LHCN-M2 (cell line): ENCODE measurements at places on chromosomes 1 and 21.

GRCh38 chr1:205440476-205441317 lies 15.1 kb downstream of the BLACAT1 start:
- DNase-seq = no peak

DNA sequence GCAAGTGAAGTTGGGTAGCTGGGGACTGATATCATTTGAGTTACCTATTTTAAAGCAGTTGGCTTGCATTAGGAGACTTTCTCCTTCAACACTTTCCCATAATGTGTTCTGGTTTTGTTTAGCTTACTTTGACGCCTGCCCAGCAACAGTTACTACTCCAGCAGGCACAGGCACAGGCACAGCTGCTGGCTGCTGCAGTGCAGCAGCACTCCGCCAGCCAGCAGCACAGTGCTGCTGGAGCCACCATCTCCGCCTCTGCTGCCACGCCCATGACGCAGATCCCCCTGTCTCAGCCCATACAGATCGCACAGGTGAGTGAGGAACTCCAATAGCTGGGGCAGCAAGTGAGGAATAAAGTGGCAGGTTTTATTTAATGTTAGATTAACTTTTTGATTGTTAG lies 144.3 kb downstream of the CD247 start:
- no peak for DNase-seq

DNA sequence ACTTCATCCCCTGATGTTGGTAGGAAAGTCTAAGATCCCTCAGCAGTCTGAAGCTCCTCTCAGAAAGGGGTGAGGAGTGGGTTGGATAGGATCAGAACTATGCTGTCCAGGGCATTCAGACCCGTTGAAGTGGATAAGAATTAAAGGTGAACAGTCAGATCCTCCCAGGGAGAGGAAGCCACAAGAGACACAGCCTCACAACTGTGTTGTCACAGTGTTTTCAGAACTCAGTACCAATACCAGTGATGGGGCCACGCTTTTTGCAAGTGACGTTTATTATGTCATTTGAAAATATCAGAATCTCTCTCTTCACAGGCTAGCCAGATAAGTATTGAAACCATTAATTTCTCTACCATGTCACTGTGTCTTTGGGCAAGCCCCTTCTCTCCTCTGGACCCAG lies 15.4 kb upstream of the EPS15 start:
- DNase-seq = no peak

DNA sequence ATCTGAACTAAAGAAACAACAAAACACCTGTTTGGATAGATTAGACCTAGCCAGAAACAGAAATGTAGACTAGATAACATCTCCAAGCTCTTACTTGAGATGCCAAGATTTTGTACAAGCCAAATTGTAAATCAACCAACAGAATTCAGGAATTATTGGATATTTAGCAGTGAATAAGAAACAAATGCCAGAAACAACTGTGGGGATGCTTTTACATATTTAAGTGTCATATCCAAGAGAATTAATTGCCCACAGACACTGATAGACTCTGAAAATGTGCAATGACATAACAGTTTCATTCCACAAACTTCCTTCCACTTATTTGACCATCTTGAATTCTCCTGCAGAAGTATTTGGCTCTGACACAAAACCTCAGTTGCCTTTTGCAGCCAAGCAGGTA lies 92.3 kb downstream of the SGIP1 start:
- DNase-seq = no peak

- DNase-seq = no peak
These were observed 32.5 kb downstream of the WNT3A start for GRCh38 chr1:228039006-228039903.

- DNase-seq = no peak
These were observed 44.8 kb upstream of the KIAA0040 start for GRCh38 chr1:175237389-175237788.

DNA sequence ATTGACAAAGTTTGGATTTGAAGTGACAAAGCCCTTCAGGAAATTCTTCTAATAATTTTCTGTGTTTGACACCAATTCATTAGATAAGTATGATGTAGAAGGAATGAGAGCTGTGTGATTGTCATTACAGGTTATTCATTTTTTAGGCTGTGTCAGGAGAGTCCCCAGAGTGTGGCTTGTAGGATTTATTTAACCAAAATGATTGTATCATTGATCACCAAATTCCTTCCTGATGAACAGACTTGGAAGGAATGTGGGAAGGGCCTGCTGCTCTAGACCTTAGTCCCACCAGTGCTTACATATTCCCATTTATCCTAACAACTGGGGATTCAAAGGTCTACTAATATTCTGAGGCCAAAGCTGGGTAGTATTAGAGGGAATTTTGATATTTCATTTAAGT lies 383.3 kb upstream of the KAZN start:
- no peak for DNase-seq

- DNase-seq = no peak
These were observed 65.3 kb downstream of the SRSF11 start for GRCh38 chr1:70286453-70286852.

DNA sequence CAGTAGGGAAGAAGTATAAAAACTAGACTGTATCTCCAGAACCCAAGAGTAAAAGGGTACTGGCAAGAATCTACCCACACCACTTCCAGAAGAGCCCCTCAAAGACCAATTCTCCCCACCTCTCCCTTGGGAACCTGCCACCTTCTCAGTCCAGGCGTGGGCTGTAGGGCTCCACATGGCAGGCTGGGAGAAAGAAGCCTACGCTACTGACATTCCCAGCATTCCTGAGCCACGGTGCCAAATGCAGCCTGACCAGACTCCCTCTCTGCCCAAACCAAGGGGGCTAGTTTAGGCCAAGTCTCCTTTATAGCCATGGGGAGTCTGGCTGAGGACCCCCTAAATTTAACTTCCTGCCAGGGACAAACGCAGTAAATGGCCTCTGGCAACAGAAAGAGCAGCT lies 2.0 kb downstream of the UBE2Q1 start:
- DNase-seq = no peak

- DNase-seq = no peak
These were observed 1.1 kb downstream of the LRRC8C start for GRCh38 chr1:89633800-89634625.

- DNase-seq = no peak
These were observed 61.0 kb downstream of the SPAG17 start for GRCh38 chr1:118124064-118124463.

GRCh38 chr1:203796236-203796605 lies 798 bp downstream of the ZBED6 start:
- peak; percentile 52 for DNase-seq

- peak; percentile 78 for DNase-seq
These were observed 850.0 kb downstream of the LTN1 start for GRCh38 chr21:28142697-28143096.

- no peak for DNase-seq
These were observed 13.0 kb upstream of the RCAN3 start for GRCh38 chr1:24489674-24490073.

GRCh38 chr1:227942716-227943261 lies 4.9 kb downstream of the WNT9A start:
- no peak for DNase-seq

DNA sequence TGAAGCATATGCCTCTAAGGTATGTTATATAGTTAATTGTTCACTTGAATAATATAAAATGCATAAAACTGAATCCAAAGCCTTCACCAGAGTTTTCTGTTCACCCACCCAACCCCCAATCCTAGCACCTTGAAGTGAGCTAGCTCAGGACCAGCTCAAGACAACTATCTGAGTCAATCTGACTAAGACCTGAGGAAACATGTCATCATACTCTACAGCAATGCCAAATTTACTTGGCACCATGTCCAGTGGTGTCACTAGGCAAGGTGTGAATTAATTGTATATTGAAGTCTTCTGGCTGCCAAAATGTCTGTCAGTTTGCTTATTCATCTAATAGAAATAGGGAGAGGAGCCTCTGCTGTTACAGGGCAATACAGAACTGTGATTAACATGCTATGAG lies 3.8 kb downstream of the DNASE2B start:
- no peak for DNase-seq

GRCh38 chr1:243320224-243320623 lies 64.4 kb downstream of the SDCCAG8 start:
- DNase-seq = no peak

- no peak for DNase-seq
These were observed 112.3 kb upstream of the IFFO2 start for GRCh38 chr1:19068639-19069276.

- DNase-seq = peak; percentile 18
These were observed 16.3 kb downstream of the FAAH start for GRCh38 chr1:46410156-46411009.

- peak; percentile 38 for DNase-seq
These were observed 572 bp upstream of the SRSF10 start for GRCh38 chr1:23980728-23981070.

DNA sequence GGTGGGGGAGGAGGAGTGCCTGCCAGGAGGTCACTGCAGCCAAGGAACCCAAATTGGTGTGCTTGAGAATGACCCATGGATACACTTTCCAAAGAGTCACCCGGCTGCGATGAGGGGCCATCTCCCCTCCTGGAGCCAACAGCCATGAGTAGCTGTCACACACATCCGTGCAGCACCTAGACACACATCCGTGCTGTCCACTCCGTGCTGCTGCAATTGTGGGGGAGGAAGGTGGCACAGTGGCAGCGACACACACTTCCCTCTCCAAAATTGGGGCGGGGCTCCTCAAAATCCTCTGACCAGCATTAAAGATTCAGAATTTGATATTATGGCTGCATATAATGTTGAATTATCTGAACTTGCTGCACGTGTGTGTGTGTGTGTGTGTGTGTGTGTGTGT lies 15.8 kb downstream of the TP73 start:
- DNase-seq = no peak

- no peak for DNase-seq
These were observed 325.6 kb downstream of the OMA1 start for GRCh38 chr1:58220836-58221472.

DNA sequence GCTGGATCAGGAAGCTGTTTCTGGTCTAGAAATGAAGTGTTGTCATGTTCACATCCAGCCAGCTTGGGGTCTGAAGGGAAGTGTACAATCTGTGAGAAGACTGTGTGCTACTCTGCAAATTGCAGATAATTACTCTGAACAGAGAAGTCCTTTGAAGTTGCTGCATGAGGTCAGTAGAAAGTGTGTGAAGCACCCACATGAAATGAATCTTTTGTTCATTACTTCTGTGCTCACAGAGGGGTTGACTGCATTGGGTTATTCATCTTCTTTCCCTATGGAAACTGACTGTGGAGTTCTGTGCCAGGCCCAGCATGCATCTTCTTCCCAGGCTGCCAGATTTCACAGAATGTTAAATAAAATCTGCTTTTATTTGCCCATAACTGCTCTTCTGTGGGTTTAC lies 47.1 kb downstream of the CTH start:
- no peak for DNase-seq

DNA sequence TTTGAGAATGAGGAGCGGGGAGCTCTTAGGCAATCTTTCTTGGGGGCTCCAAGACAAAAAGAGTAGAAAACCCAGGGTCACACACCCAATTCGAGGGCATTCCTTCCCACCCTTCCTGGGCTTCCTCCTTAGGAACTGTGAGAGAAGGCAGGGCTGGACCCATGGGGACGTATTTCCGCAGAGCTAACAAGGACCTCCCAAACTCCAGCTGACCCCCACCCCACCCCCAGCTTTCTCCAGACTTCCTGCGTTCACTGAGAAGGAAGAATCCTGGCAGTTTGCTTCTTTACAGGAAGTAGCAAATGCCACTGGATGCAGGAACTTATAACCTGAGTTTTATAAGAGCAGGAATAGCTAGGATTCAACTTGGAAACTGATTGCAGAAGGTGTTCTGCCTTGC lies 2.7 kb upstream of the LHX9 start:
- no peak for DNase-seq

- DNase-seq = no peak
These were observed 10.3 kb downstream of the KCNE1 start for GRCh38 chr21:34501716-34502115.

GRCh38 chr1:247089616-247090375 lies 11.2 kb upstream of the ZNF670 start:
- no peak for DNase-seq

GRCh38 chr1:80375662-80376061 lies 1369.1 kb upstream of the ADGRL4 start:
- DNase-seq = peak; percentile 88

DNA sequence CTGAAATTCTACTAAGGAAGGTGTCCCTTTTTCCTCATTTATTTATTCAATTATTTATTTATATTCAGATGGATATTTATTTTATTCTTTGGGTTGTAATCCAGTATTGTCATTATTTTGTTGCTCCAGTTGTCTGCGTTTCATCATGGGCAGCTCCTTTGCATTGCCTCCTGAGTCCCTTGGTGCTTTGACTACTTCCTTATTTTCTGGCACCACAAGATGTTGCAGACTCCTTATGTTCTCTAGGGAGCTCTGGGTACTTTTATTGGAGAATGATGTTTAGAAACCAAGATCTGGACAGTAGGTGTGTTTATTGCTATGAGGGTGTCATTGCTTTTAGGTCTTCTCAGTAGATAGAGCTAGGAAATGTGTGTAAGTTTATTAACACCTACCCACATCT lies 59.9 kb upstream of the ERRFI1 start:
- DNase-seq = no peak

GRCh38 chr1:207698822-207699483 lies 52.9 kb upstream of the CD46 start:
- DNase-seq = peak; percentile 54

DNA sequence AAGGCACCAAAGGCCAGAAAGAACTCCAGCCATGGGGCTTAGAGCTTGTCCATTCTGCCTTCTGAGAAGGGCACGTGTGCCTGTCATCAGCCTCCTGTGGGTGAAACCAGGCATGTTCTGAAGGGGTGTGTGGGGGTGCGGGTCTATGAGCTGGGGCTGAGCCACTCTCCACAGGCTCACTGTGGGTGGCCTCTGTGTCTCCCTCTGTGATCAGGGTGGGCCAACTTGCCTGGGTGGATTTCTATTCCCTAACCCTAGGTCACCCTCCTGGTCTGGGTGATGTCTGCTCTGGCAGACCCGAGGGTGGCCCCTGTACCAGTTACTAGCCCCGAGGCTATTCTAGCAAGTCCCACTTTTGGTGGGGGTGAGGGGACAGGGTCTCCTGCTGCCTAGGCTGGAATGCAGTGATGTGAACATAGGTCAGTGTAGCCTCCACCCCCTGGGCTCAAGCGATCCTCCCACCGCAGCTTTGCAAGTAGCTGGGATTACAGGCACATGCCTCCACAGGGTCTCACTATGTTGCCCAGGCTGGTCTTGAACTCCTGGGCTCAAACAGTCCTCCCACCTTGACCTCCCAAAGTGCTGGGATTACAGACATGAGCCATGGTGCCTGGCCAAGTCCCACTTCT lies 94.4 kb downstream of the TRIM11 start:
- no peak for DNase-seq
